Stimulated activated CD4-positive, alpha-beta T cell treated with anti-CD3 and anti-CD28 coated beads, Interleukin-2, amount 100 ng/mL, for 24 hours (primary cell): ENCODE measurements at places on chromosomes 11 and 22.
A peak's percentile ranks its signal among the peaks of the same experiment; 100 is the strongest.

GRCh38 chr11:36377759-36378564 lies 81.9 kb downstream of the PRR5L start:
- no peak for DNase-seq

DNA sequence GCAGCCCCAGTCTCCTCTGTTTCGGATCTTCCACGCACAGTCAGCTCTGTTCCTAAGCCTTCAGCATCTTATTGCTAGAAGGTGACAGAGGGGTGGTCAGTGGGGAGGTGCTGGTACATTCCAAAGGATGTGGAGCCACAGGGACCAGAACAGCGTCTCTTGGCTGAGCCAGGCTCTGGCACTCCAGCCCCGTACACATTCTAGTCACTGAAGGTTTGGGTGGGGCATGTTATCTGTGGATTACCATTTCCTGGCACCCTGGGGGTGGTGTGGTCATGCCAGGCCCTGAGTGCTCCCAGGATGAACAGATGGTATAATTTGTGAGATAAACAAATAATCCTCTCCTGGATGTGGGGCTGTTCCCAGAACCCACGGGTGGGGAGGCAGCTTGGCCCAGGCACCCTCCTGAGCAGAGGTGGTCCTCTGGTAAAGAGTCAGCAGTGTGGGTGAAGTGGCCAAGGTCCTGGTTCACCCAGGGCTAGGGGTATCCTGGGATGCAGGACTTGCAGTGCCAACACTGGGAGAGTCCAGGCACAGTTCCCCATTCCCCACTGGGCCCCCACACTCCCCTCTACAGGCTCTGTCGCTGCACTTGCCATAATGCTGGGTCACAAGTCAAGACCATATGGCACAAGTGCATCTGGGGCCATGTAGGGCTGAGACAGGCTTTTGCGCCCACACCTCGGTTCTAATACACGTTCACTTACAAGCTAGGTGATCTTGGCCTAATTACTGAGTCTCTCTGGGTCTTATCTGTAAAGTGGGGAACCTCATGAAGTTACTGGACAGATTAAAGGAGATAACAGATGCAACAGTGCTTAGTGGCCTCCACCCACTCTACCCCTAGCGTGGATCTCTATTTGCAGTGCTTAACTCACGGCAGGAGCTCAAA lies 33.0 kb downstream of the DKK3 start:
- no peak for DNase-seq

DNA sequence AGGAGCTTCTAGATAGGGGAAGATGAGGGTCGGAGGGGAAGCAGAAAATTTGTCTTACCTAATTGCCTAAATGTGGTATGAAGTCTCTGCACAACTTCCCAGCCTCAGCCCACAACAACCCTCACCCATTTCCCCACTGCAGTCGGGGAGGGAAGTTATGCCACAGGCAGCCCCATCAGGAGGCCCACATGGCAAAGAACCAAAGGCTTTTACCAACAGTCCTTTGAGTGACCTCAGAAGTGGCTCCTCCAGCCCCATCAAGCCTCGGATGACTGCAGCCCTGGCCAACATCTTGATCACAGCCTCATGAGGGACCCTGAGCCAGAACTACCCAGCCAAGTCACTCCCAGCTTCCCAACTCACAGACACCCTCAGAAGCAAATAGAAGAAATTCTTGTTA lies 54.8 kb downstream of the CHST1 start:
- DNase-seq: no peak

DNA sequence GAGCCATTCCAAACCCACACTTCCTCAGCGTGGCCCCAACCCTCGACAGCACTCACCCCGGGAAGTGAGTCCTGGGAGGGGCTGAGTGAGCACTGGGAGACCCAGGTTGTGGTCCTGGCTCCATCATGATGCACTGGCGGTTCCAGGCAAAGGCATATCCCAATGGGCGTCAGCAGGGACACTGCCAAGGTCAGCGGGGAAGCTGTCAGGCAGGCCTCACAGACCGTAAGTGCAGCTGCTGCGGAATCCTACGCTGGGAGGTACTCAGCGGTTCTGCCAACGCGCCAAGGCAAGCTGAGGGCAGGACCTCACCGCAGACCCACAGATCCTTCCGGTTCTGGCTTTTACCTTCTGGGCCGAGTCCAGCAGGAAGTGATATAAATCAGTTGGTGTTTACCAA lies 1.4 kb upstream of the GAL3ST1 start:
- DNase-seq: no peak

DNA sequence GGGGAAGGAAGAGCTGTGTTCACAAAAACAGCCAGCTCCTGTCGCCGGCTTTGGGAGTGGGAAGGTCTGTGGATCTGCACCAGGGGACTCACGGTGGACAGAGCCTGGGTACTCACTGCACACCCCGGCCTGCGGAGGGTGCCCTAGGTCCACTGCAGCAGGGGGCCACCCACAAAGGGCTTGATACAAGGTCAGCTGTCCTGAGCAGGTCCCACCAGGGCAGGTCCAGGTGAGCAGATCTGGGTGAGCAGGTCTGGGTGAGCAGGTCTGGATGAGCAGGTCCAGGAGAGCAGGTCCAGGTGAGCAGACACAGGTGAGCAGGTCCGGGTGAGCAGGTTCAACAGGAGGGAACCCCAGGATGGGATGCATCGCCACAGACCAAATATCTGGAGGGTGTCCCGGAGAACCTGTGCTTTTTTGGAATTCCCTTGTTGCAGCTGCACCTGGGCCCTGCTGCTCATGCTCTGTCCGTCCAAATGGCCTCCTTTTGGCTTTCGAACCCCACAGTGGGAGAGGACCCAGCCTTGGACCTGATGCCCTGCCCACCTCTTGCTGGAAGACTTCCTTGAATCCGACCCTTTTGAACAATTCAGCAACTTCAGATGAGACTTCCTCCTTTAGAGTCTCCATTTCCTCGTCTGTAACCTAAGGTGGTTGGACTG lies 485.3 kb downstream of the TBC1D22A start:
- no peak for DNase-seq

DNA sequence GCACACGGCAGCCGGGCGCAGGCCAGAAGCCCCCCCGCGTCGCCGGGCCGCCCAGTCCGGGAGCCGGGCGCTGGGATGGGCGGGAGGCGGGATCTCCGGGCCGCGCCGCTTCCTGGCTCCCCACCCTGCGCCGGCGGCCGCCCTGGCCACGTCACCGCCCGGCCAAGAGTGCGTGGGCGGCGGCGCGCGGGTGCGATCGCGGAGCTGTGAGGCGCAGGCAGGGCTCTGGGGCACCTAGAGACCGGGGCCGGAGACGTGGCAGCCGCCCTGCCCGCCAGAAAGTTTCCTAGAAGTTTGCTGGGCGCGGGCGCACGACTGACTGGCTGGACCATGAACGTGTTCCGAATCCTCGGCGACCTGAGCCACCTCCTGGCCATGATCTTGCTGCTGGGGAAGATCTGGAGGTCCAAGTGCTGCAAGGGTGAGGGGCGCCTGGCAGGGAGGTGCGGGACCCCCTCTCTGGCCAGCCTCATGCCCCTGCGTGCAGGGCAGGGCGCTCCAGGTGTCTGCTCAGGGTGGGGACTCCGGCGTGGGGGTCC lies at the start of gene KDELR3:
KDELR3 (plus strand) TSS at position 193 of the 539 bp plus-strand sequence; CDS start at position 331, 138 bp downstream.
- peak; percentile 80 for DNase-seq

DNA sequence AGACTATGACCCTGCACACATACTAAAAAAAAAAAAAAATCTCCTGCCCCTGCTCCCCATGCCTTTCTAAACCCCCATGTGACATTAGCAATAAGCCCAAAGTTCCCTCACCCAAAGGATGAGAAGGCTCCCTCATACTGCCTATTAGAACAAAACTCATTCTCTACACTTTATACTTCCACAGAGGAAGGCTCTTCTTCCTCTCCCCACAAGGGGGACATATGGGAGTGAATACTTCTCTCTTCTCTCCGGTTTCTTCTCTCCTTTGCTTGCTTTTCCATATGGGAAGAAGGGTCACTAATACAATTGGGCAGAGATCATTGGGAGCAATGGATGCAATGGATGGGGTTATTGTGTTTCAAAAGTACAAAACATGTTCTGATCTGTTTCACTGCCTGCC lies 3.3 kb downstream of the OR52L1 start:
- DNase-seq: no peak

DNA sequence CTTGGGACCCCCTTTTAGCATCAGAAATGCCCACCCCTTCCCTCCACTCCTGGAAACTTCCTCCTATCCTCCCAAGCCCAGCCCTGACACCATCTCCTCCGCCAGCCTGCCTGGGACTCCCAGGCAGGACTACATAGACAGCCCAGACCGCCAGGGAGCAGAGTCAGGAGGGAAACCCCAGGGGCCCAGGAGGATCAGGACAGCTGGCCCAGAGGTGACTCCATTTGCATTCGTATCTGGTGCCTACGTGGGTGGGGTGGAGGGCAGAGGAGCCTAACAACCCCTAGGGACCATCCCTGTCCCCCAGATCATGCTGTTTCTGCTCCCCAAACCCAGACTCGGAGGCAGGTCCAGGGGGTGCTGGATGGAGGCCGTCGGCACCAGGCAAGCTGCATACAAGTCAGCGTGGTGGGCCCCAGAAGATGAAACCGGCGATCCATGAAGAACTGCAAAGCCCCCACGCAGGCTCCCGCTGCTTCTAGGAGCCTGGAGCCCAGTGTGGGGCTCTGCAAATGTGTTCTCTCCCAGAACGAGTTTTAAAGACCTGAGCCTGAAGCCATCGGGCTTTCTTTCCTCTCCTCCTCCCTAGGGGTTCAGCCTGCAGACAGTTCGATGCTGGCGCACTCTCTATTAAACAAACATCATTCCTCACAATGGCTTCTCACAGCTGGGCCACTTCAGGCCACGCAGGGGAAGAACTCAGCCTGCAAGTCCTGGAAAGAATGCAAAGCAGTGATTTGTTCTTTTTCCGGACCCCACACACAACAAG lies 1506.8 kb downstream of the BRD1 start:
- DNase-seq: no peak

DNA sequence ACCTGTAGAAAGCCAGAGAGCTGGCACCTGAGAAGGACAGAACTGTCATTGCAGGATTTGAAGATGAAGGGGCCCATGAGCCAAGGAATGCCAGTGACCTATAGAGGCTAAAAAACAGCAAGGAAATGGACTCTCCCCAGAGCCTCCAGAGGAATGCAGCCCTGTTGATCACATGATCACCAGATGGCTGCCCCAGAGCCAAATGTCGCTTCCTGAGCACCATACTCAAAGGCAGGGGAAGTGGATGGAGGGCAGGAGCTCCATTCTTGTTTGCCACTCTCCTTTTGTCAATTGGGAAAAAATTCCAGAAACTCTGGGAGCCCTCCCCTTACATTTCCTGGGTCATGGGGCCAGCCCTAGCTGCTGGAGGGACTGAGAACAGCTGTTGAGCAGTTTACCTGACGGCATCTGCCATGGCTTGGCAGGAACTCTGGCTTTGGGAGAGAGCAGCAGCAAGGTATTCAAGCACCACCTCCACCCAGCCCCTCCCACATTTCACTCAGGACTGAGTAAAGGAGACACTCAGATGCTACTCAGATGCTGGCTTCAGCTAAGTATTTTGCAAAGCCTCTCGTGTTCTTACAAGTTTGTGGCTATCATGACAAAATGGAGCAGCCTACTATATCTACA lies 46.9 kb downstream of the DKK3 start:
- DNase-seq: no peak

DNA sequence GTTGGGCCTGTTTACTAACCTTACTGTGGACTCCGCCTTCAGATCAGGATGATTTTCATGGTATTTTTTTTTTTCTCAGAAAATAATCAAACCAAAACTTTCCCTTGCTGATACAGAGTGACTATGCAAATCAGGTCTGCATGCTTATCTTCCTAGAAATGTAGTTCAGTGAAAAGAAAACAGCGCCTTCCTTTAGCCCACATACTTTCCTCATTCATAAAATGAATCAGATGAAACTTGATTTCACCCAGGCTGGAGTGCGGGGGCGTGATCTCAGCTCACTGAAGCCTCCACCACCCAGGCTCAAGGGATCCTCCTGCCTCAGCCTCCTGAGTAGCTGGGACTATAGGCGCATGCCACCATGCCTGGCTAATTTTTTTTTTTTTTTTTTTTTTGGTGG lies 26.0 kb downstream of the ZNRF3 start:
- DNase-seq: peak; percentile 78

DNA sequence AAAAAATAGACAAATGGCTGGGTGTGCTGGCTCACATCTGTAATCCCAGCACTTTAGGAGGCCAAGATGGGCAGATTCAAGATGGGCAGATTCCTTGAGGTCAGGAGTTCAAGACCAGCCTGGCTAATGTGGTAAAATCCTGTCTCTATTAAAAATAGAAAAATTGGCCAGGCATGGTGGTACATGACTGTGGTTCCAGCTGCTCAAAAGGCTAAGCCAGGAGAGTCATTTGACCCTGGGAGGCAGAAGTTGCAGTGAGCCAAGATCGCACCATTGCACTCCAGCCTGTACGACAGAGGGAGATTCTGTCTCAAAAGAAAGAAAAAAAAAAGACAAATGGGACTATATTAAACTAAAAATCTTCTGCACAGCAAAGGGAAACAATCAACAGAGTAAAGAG lies 55.4 kb downstream of the USP35 start:
- DNase-seq: no peak

DNA sequence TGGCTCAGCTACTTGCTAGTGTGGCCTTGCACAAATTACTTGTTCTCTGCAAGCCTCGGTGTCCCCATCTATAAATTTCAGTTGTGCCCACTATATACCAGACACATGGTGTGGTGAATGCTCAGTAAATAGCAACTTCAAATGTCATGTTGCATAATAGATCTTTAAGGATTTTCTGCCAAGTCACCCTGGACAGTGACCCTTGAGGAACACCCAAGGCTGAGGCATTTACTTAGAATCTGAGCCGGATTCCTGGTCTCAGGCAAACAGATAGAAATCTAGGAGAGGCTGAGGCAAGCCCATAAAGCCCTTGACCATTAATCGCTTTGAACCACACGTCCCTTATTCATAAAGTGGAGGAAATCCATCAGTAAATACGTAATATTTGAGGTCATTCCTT lies 9.7 kb downstream of the TEAD1 start:
- DNase-seq: no peak

DNA sequence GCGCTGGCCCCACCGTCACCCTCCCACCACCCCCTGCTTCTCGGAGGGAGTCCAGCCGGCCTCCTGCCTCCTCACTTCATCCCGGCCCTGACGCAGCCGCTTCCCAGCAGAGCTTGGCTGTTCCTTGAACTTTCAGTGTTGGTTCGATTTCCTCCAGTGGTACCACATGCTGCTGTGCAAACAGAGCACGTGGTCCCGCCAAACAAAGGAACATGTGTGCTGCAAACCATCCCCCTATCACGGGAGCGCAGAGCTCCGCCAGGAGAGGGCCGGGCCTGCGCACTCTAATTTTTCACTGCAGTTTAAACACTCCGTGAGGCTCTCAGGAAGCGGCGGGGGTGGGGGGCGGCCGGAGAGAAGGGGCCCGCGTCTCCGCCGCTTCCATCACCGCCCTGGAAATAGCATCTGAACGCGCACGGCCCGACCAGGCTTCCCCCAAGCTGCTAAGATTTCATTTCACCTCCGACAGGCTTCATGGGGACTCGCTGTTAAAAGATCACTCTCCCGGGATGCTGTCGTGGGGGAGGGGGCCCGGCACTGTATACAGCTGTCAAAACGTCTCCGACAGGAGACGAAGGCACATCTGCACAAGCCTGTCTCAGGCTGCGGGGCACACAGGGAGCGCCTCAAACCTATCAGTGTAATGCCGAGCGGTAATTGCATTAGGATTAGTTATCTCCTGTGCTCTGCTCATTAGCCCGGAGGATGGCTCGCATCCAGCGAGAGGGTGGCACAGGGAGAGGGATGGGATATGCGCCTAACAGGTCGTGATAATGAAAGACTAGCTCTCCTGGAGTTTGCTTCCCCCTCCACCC lies 269.9 kb upstream of the SORL1-AS1 start:
- no peak for DNase-seq
